ENCODE measurements at places on chromosomes 6 and 20. TPM values are rescaled to one million over a fixed set of nuclear protein-coding genes. Genes with fewer than 3 reads are reported as not detected.

- no peak for DNase-seq
Observed at GRCh38 chr6:72446430-72446829, 175.4 kb upstream of the KCNQ5 start.

DNA sequence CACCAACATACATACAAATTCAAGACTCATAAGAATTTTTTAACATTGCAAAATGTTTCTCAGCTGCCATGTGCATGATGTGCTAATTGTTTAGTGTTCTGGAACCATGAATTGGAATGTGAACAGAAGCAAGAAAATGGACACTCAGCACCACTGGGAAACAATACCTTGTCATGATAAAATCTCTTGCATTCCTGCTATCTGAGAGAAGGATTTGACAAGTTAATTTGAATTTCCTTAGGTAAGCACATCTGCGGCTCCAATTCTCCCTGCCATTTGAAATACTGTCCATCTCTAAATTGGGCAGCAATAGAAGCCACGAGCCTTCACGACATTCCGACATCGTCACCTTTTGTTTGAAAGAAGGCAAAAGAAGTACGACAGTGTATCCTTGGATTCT lies 1104.6 kb upstream of the MAP3K7 start:
- no peak for DNase-seq

DNA sequence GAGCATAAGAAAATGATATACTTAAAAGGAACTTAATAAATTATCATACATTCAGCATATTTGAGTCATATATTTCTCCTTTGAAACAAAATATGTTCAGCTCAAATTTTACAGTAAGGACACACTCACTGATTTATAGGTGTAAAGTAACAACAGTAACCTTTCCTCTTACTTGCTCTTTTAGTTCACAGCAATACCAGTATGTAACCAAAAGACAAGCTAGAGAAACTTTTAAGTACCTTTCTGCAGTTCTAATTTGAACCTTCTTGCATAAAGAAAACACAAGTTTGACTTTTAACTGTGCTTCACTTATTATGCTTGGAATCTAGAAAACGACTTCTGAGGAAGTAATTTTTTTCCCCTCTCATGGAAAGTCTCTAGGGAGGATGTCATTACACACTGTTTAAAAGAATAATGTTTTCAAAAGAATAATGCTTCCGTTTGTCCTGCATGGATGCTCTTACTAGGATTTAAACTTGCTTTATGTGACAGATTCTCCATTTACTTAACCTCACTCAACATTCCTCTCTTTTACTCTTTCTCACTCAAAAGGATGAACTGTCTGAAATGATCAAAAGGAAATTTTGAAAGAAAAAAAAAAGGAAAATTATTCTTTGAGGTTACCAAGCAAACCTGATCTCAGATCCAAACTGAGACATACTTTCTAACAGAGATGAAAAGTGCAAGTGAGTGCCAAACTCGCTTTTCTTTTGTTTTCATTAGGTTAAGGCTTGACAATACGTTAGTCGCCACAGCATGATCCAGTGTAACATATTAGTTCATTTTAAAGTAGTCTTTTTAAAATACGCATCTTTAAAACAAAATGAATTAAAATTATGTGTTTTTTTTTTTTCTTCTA lies 22.4 kb upstream of the CALHM6 start:
- no peak for DNase-seq

DNA sequence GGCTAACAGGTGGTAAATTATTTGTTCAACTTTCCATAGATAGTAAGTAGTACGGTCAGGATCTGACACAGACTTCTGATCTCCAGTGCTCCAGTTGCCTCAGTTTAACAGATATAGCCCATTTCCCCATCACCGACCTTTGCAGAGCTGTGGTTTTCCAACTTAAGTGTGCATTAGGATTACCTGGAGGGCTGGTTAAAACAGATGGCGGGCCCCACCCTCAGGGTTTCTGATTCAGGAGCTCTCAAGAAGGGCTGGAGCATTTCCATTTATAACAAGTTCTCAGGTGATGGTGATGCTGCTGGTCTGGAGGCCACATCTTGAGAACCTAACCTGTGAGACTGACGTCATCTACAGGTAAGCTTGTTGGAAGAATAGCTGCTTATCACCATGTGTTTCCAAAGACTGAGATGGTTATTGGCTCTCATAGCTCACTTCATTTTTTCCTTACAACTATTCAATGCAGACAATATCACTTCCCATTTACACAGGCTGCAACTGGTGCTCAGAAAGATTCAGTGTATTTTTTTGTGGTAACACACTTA lies 360.1 kb upstream of the CHD6 start:
- DNase-seq, result no peak

DNA sequence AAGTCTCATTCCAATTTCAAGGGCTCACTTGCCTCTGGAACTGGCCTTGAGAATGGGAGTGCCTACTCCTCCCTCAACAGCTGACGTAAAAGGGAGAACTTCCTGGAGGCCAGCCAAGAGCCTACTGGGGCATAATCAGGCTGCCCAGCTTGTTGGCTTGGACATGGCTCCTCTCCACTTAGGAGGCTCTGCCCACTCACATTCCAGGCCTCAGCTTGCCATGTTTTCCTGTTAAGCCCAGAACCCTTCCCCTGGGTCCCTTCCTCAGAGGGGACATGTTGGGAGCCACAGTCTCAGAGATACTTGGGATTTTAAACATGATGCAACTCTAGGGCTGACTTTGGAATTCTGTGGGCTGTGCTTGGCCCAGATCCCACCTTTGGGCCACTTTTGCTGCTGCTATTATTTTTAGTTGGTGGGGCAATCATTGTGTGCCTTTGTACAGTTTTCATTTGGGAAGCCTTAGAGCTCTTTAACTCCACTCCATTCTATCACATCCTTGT lies 31.5 kb upstream of the ADTRP start:
- no peak for DNase-seq

GRCh38 chr6:15089569-15090144 lies 156.2 kb upstream of the JARID2 start:
- peak; percentile 46 for DNase-seq

GRCh38 chr6:124984668-124985338 lies 22.6 kb downstream of the RNF217 start:
- no peak for DNase-seq

Gene ZNF831
- polyA plus RNA-seq, result 0.18 TPM

DNA sequence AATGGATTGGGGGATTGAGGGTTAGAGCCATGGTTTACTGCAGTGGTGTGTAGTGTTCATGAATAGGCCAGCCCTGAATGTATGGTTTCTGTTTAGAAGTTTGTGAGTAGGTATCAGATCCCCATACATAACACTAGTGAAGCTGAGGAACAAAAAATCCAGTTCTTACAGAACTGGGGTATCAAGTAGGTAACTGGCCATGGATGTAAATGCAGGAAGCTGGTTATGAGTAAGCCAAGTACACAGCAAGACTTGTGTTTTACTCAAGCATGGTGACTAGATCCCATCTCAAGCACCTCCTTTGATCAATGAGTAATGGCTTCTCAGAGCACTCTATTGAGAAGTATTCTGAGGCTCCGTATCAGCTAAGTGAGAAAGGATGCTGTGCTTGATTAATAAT lies 613.7 kb upstream of the FLRT3 start:
- DNase-seq, result no peak

DNA sequence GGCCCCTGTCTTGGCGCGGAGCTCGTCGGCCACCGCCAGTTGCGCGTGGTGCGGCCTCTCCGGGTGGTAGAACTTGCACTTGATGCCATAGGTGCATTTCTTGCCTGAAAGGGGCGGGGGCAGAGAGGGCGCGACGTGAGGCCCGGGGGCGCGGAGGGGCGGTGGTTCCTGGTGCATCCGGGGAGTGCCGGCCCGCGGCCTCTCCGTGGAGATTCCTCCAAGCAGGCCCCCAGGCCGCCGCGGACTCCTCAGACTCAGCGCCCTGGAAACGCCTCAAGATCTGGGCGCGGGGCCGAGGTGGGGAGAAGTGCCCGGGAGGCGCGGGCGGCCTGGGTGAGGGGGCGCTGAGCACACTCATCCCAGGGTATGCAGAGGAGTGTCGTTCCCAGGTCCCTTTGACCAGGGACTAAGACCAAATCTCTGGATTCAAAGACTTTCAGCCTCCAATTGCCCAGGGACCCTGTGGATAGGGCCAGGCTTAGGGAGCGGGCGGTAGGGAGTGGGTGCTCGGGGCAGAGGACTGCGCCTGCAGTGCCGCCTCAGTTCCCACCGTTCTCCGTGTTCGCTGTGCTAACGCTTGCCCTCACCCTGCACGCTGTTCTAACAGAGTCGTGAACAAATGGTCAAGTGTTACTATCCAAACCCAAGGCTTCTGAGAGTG lies 33.3 kb downstream of the ZC3H12D start:
- no peak for DNase-seq

Gene RIPOR2
- 7.3 TPM for polyA plus RNA-seq

DNA sequence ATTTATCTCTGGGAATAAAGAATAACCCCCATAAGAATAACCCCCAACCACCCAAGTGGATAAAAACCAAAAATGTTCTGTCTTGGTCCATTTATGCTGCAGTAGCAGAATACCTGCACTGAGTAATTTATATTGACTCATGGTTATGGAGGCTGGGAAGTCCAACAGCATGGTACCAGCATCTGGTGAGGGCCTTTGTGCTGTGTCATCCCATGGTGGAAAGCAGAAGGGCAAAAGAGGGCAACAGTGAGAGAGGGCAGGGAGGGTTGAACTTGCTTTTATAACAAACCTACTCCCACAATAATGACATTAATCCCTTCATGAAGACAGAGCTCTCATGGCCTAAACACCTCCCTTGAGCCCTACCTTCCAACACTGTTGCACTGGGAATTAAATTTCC lies 133.7 kb downstream of the ERMARD start:
- DNase-seq, result no peak

Gene CRIP3
- polyA plus RNA-seq, result 1.1 TPM

Gene WFDC10B
- polyA plus RNA-seq, result 6.9 TPM

DNA sequence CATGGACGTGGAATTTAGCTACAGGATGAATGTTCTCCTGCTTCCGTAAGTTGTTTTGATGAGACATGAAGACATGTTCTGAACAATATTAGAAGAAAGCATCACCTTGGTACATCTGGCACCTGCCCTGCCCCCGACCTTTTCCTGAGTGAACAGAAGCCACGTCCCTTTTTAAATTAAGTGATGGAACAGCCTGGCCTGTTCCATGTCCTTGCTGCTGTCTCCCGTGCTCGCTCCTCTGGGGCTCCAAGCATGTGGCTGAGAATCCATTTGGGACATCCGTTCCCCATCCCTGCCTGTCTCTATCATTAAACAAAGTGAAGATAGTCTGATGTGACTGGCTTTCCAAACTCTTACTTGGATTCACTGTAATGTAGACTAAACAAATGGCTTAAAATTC lies 36.4 kb downstream of the ERMARD start:
- no peak for DNase-seq

Gene DPPA5
- polyA plus RNA-seq, result not detected

Gene SLC35A1
- 28.5 TPM for polyA plus RNA-seq

DNA sequence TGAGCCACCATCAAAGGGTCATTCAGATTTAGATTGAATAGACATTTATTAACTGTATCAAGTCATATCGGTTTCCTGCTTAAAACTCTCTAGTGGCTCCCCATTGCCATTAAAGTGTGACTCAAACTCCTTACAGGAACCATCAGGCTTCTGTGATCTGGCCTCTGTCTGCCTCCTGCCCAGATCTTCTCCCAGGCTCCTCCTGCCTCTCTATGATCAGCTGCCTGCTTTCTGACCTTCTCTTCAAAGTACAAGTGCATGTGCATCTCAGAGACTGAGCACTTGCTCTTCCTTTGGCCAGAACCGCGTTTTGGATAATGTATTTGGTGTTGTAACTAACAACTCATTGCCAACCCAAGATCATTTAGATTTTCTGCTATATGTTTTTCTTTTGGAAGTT lies 52.7 kb downstream of the IL20RA start:
- no peak for DNase-seq

DNA sequence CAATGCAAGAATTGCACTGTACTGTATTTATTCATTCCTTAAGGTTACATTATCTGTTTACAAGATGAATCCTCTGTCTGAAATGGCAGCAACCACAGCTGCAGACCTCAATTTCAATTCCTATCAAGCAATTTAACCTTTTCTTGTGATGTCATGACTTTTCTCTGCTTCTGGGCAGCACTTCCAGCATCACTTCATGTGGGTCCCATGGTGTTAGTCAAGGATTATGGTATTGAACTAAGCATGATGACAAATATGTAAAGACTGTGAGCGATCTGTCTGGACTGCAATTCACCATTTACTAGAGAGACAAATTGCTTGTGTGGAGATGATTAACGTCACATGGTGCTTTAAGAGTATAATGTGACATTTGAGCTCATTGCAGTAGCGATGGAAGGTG lies 90.5 kb upstream of the CCN2 start:
- DNase-seq, result no peak

Gene NHLRC1
- polyA plus RNA-seq, result 2.4 TPM

Gene PRR18
- not detected for polyA plus RNA-seq

Gene ALDH5A1
- 4.6 TPM for polyA plus RNA-seq

DNA sequence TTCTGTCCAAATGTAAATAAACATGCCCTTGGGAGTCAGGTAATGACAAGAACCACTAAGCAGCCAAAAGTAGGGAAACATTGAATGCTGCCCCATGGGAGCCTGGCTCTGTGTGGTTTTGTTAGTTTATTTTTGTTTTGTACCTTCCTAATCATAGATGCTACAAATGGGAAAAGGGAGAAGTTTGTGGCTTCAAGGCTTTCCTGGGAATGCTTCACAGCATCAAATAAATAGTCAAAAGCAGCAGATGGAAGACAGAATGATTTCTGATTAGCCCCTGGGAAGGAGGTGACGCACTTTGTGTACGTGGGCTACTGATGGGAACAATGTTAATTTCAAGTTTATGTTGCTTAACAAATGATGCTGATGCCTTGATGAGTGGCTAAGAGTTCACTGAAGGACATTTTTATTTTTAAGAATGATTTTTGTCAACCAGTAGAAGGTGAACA lies 532.7 kb downstream of the BCKDHB start:
- DNase-seq, result no peak

- DNase-seq, result no peak
Observed at GRCh38 chr6:52661551-52661950, 9.4 kb upstream of the TMEM14A start.
